Mesenchymal stem cell (in vitro differentiated cells and primary cell): ENCODE measurements at places on chromosomes 12 and 14.

- peaks cover 24% of the 10 kb centered on the region for H3K4me1 ChIP-seq
- H3K36me3 ChIP-seq, result no peaks in the 10 kb centered on the region
- no peaks in the 10 kb centered on the region for H3K27me3 ChIP-seq
- DNase-seq, result peak; percentile 79
- peak overlapping the region; percentile 76 for H3K4me3 ChIP-seq
- H3K27ac ChIP-seq, result peak overlapping the region; percentile 86
Observed at GRCh38 chr12:2958432-2959191, 585 bp upstream of the TEAD4 start.

DNA sequence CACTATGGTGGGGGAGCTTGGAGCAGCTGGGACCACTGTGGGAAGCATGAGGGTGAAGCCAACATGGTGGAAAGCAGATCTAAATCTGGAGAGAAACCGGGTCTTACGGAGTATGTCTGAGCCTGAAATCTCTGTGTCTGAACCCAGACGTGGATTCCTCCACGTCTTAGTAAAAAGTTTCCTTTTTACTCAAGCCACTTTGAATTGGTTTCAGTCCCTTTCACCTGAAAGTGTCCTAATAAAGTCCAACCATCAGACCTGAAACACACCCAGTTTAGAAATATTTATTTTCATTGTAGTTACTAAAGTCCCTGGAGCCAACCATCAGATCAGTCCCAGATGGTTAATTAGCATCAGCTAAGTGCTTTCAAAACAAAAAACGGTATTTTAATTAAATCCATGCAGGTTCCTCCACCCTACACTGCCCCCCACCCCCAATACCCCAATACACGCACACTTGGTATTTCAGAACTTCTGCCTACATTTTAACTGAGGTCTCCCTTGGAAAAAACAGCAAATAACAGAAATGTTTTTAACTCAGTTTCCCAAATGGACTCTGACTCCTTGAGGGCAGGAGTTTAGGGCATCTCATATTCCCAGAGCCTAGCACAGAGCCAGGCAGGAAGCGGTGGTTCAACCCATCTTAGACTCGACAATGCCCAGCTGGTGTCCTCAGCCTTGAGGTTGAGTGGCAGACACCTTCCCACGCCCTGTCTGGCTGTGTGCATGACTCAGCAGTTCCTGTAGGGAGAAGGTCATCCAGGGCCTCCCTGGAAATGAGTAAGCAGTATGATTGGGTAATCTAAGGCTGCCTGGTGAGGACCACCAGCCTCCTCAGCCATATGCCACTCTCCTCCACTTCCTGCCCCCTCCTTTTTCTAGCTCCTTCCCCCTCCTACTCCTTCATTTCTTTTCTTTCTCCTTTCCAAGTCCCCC is 175.8 kb downstream of the TTC8 start:
- peak; percentile 95 for DNase-seq
- H3K36me3 ChIP-seq, result no peaks in the 10 kb centered on the region
- no peaks in the 10 kb centered on the region for H3K27me3 ChIP-seq
- H3K27ac ChIP-seq, result no peak overlapping the region

GRCh38 chr14:71524320-71524982 is 407.8 kb upstream of the RGS6 start:
- H3K4me1 ChIP-seq, result no peaks in the 10 kb centered on the region
- H3K36me3 ChIP-seq, result no peaks in the 10 kb centered on the region
- H3K27me3 ChIP-seq, result no peaks in the 10 kb centered on the region
- no peak overlapping the region for H3K27ac ChIP-seq

- no peak overlapping the region for H3K27ac ChIP-seq
- no peaks in the 10 kb centered on the region for H3K36me3 ChIP-seq
- no peaks in the 10 kb centered on the region for H3K4me1 ChIP-seq
- no peaks in the 10 kb centered on the region for H3K27me3 ChIP-seq
- peak; percentile 36 for DNase-seq
Observed at GRCh38 chr12:124087266-124088051, 114.4 kb downstream of the ZNF664 start.

GRCh38 chr14:95003099-95003960 is 154.0 kb downstream of the DICER1 start:
- H3K27ac ChIP-seq, result no peak overlapping the region
- DNase-seq, result no peak
- no peaks in the 10 kb centered on the region for H3K36me3 ChIP-seq
- H3K4me3 ChIP-seq, result no peak overlapping the region

DNA sequence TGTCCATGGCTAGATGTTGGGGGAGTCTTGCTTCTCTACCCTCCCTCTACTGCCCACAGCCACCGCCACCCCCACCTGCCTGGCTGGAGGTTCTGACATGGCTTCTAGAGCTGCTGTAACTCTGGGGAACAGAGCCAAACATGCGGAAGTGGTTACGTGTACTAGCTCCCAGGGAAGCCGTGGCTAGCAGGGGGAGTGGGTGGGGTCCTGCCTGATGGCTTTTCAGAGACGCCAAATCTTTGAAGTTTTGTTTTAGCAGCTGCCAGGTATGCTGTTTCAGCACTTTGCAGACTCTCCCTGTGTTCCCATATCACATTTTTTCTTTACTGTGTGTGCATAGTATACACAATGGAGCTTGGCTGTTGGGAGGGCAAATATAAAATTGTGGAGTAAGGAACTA is 150.3 kb downstream of the TGFB3 start:
- H3K27me3 ChIP-seq, result no peaks in the 10 kb centered on the region
- DNase-seq, result no peak
- peak overlapping the region; percentile 58 for H3K4me3 ChIP-seq
- H3K4me1 ChIP-seq, result peaks cover 5% of the 10 kb centered on the region
- H3K36me3 ChIP-seq, result no peaks in the 10 kb centered on the region
- H3K27ac ChIP-seq, result peak overlapping the region; percentile 34

DNA sequence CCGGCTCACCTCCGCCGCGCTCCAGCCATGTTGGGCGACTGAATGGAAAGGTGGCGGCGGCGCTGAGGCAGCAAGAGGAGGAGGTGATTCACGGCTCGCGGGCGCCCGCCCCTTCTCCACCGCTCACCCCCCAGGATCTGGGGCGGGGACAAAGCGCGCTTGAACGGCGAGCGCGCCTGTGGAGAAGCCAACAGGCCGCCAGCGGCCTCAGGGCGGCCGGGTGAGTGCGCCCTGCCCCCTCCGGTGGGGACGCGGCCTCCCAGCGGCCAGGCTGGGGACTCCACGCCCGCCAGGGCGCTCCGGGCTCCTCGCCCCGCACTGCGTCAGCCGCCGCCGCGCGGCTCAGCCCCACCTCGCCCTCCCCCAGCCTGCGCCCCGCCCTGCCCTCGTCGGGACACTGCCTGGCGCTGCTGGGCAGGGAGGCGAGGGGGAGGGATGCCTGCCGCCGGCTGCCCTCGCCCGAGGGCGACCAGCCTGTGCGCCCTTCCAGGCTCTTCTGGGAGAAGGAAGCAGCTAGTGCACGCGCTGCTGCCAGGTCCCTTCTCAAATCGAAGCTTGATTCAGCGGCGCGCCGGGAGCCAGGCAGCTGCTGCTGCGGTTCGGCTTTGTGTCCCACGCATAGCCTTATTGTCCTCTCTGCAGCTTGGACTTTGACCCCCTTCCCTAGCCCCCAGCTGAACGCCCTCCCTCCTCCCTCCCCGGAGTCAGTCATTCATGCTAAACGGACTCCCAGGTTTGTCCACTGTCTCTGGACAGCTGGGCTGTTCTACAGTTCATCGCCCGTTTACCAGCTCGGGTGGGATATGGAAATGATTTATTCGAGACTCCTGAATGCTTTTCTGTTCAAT is at the start of gene KIF21A:
TSS of gene KIF21A (minus strand) at position 40 of the 848 bp plus-strand sequence. CDS start 150 bp downstream, outside the sequence.
- peak within 1 kb of the TSS; percentile 83 for H3K4me3 ChIP-seq
- peak within 1 kb of the TSS; percentile 86 for H3K27ac ChIP-seq
- no peaks in the 10 kb centered on the region for H3K4me1 ChIP-seq
- DNase-seq, result peak; percentile 94
- H3K36me3 ChIP-seq, result no peaks in the 10 kb centered on the region

DNA sequence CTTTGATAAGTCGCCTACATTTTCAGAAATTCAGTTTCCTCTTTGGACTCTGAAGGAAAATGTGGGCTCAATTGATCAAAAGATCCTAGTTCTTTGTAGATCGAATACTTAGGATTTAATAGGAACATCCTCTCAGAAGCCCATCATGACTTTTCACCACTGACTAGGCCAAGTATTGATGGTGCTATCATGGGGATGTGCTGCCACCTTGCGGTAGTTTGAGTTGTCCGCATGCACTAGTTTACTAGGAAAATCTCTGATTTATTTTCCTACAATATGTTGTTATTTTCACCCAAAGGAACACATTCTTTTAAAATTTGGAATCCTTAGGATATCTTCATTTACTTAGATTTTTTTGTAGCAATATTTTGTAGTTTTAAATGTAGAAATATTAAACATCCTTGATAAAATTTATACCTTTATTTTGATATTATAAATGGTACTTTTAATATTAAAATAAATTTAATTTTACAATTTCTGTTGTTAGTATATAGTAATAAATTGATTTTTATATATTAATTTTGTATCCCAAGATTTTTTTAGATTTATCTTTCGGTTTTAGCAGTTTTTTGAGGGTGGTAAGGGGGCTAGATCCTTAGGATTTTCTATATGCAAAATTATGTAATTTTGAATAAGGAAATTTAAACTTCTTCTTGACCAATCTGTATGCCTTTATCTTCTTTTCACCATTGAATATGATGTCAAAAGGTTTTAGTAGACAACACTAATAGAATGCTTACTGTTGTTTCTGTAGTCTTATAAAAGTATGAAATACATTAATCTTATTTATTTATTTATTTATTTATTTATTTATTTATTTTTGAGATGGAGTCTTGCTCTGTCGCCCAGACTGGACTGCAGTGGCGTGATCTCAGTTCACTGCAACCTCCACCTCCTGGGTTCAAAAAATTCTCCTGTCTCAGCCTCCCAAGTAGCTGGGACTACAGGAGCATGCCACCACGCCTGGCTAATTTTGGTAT is 52.9 kb upstream of the OR9K2 start:
- no peaks in the 10 kb centered on the region for H3K4me1 ChIP-seq

DNA sequence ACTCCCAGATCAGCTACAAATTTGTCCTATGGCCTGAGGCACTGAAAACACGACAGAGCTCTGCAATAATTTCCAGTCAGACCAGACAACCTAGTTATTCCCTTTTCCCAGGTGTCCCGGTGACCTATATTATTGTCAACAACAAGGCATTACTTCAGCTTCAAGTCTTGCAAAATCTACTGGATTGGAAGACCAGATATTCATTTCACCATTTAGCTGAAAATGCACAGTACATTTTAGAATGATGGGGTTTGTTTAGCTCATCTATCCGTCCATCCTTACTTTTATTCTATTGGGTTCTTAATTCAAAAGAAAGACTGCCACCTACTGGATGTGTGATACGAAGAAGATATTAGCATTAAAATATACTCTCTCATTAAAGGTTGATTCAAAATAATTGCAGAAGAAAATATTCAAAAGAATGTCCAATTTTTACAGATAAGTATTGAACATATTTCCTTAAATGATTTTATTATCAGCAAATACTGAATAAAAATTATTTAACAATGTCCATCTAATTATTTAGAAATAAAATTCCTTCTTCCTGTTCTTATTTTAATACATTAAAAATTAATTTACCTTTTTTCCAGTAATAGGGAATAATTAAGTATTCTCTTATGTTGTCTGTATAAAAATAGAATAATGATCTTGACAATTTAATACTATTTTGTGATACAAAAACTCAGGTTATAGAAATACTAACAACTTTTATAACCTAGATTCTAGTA is 244.9 kb upstream of the LRIG3 start:
- peak overlapping the region; percentile 38 for H3K27ac ChIP-seq
- peak; percentile 55 for DNase-seq
- H3K36me3 ChIP-seq, result no peaks in the 10 kb centered on the region
- no peaks in the 10 kb centered on the region for H3K27me3 ChIP-seq
- no peaks in the 10 kb centered on the region for H3K4me1 ChIP-seq
- no peak overlapping the region for H3K4me3 ChIP-seq

DNA sequence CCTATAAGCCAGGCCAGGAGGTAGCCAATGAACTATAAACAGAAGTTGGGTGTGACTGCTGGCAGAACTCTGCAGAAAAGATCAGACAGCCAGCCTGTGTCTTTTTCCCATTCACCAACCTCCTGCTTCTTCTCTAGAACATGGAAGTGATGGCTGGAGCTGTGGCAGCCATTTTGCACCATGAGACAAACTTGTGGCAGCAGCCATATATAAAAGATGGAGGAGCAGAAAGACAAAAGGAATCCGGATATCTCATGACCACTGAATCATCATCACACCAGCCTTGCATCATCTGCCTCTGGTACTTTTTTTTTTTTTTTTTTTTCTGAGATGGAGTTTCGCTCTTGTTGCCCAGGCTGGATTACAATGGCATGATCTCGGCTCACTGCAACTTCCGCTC is 8.7 kb downstream of the BEGAIN start:
- peaks cover 28% of the 10 kb centered on the region for H3K27me3 ChIP-seq
- peaks cover 2% of the 10 kb centered on the region for H3K4me1 ChIP-seq
- peak; percentile 7 for DNase-seq
- H3K4me3 ChIP-seq, result no peak overlapping the region

DNA sequence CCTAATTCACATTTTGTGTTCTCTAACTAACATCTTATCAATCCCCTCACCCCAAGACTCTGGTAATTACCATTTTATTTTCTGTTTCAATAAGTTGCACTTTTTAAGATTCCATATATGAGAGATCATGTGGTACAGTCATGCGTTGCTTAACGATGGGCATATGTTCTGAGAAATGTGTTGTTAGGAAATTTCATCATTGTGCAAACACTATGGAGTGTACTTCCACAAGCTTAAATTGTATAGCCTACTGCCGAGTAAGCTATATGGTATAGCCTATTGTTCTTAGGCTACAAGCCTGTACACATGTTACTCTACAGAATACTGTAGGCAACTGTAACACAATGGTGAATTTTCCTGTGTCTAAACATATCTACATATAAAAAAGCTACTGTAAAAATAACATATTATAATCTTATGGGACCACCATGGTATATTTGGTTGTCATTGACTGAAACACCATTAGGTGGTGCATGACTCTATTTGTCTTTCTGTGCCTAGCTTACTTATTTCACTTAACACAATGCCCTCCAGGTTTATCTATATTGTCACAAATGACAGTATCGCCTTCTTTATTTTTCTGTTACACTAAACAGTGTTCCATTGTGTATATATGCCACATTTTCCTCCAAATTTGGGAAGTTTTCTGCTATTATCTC is 473.4 kb upstream of the LMO3 start:
- H3K27me3 ChIP-seq, result no peaks in the 10 kb centered on the region
- DNase-seq, result no peak
- H3K36me3 ChIP-seq, result no peaks in the 10 kb centered on the region
- H3K4me1 ChIP-seq, result no peaks in the 10 kb centered on the region

- no peak for DNase-seq
- peaks cover 8% of the 10 kb centered on the region for H3K36me3 ChIP-seq
- H3K27me3 ChIP-seq, result no peaks in the 10 kb centered on the region
- H3K4me1 ChIP-seq, result peaks cover 4% of the 10 kb centered on the region
- no peak overlapping the region for H3K4me3 ChIP-seq
Observed at GRCh38 chr12:121489874-121490273, 90.0 kb downstream of the RNF34 start.

- H3K27me3 ChIP-seq, result no peaks in the 10 kb centered on the region
- H3K27ac ChIP-seq, result no peak overlapping the region
- peak; percentile 43 for DNase-seq
- H3K4me1 ChIP-seq, result peaks cover 11% of the 10 kb centered on the region
Observed at GRCh38 chr12:124898200-124898922, 16.1 kb downstream of the UBC start.

- no peaks in the 10 kb centered on the region for H3K4me1 ChIP-seq
- H3K36me3 ChIP-seq, result peaks cover 44% of the 10 kb centered on the region
- H3K27me3 ChIP-seq, result peaks cover 10% of the 10 kb centered on the region
Observed at GRCh38 chr14:77276295-77276935, 5.4 kb upstream of the NGB start.

GRCh38 chr12:114902665-114903064 is 218.7 kb upstream of the TBX3 start:
- no peak overlapping the region for H3K27ac ChIP-seq
- H3K4me1 ChIP-seq, result peaks cover 1% of the 10 kb centered on the region
- H3K4me3 ChIP-seq, result no peak overlapping the region
- no peak for DNase-seq
